Cerebellar nuclear complex (tissue), 1 donor: ENCODE measurements at places on chromosomes 11 and 22.

GRCh38 chr11:72755713-72756285 lies 3.6 kb upstream of the ARAP1 start:
- DNase-seq, result no peak

GRCh38 chr22:47914481-47915097 lies 1152.1 kb downstream of the TBC1D22A start:
- no peak for DNase-seq

DNA sequence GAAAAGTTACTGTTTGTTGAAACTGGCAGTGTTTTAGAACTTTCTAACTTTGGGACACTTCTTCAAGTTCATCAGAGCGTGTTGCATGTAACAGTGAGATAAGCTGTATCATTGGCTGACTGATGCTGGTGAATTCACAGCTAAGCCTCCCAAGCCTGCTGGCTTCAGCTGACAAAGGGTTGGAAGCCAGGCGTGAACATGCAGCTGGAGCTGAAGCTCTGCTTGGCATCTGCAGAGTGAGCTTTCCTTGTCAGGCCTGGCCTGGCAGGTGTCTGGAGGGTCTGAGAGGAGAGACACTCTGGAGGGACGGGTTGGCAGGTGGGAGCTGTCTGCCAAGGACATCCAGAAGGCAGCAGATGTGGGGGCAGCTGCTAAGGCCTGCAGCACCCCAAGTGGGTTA lies 1.5 kb downstream of the AMPD3 start:
- no peak for DNase-seq

- DNase-seq, result no peak
These were observed 80.1 kb upstream of the RTL6 start for GRCh38 chr22:44578110-44578457.

- DNase-seq, result no peak
These were observed 38.8 kb upstream of the POLA2 start for GRCh38 chr11:65223011-65223410.

GRCh38 chr22:49853981-49854831 lies 562 bp downstream of the ZBED4 start:
- no peak for DNase-seq

DNA sequence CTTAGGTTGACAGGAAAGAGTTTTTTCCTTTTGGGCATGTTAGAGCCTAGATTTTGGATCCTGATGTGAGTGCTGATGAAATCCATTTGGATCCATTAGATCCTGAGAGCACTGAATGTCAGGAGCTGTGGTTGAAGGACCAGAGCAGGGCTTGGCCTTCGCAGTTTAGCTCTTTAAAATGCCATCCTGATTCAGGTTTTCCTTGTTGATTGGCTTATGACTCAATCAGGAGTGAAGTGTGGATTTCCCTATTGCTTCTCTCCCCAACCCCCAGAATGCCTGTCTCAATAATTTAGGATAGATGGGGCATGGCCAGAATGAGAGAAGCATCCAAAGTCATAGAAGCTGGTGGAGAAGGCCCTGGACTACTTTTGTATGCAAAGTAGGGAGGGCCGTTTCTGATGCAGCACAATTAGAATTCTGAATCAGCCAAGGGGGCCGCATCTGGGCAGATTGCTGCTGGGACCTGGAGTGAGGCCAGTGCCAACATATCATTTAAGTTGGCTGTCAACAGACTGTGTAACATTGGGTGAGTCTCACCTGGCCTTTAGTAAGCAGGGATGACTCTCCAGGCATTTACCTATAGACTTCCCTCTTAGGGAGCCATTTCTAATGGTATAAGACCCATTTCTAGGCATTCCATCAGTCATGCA lies 80.5 kb downstream of the TEAD1 start:
- no peak for DNase-seq

DNA sequence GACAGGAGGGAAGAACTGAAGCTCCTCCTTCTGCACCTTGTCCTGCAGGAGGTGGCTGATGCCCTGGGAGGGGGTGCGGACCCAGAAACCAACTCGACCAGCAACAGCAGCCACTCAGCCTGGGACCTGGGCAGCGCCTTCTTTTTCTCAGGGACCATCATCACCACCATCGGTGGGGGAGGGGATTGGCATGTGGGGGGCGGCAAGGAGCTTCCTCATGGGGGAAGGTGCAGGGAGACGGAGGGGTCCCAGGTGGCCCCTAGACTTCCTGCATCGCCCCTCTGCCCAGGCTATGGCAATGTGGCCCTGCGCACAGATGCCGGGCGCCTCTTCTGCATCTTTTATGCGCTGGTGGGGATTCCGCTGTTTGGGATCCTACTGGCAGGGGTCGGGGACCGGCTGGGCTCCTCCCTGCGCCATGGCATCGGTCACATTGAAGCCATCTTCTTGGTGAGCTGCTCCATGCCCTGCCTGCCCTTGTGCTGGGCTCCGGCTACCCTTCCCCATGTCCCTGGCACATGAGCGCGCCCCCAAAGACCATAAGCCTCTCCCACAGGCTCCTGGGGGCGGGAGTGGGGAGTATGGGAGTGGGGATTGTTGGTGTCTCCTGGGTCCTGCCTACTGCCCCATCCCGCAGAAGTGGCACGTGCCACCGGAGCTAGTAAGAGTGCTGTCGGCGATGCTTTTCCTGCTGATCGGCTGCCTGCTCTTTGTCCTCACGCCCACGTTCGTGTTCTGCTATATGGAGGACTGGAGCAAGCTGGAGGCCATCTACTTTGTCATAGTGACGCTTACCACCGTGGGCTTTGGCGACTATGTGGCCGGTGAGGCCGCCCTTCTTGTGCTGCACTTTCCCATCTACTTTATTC lies 3.1 kb upstream of the CATSPERZ start:
- DNase-seq, result no peak

DNA sequence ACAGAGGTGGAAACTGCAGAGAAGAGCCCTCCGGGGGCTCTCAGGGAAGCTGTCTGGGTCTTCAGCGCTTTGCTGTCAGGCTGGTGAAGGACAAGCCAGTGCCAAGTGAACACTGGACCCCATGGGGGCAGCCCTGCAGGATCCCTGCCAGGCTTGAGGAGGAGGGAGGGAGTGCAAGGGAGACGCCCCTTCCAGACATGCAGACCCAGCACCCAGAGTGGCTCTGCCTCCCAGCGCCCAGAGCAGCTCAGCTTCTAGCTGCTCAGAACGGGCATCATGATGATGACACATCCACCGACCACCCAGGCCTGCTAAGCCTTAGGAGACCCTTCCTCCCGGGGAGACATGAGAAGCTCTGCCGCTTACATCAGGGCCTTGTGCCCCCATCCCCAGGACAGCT lies 39.7 kb downstream of the TBX1 start:
- DNase-seq, result no peak

- DNase-seq, result no peak
These were observed 17.8 kb upstream of the TMPRSS13 start for GRCh38 chr11:117946842-117947526.

- DNase-seq, result no peak
These were observed 952.5 kb downstream of the OPCML start for GRCh38 chr11:132579634-132580327.

- DNase-seq, result no peak
These were observed 17.7 kb downstream of the C11orf87 start for GRCh38 chr11:109439684-109440083.

- no peak for DNase-seq
These were observed 17.8 kb upstream of the RRM1 start for GRCh38 chr11:4076774-4077173.

GRCh38 chr11:76574406-76574805 lies 96.1 kb downstream of the LRRC32 start:
- DNase-seq, result no peak

DNA sequence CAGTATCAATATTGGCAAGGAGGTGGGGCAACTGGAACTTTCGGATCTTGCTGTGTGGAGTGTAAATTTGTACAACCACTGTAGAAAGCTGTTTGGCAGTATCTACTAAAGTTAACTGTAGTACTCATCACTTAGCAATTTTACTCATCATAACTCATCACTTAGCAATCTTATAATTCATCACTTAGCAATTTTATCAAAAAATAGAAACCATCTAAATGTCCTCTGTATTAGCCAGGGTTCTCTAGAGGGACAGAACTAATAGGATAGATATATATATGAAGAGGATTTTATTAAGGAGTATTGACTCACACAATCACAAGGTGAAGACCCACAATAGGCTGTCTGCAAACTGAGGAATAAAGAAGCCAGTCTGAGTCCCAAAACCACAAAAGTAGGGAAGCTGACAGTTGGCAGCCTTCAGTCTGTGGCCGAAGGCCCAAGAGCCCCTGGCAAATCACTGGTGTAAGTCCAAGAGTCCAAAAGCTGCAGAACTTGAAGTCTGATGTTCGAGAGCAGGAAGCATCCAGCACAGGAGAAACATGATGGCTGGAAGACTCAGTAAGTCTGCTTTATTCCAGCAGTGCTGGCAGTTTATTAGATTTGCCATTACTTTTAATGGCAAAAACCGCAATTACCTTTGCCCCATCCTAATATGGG lies 92.9 kb upstream of the USP47 start:
- no peak for DNase-seq

DNA sequence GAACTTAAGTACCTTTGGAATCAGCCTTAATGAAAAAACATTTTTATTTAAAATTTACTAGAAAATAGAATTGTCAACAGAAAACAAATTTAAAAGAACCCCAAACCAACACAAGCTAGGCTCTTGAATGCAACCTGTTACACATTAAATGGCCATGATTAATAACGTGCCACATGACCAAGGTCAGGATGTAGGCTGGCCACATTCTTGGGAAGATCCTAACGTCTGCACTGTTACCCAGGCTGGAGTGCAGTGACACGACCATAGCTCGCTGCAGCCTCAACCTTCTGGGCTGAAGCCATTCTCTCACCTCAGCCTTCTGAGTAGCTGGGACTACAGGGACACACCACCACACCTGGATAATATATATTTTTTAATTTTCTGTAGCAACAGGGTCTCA lies 126.4 kb upstream of the APOA1 start:
- no peak for DNase-seq

DNA sequence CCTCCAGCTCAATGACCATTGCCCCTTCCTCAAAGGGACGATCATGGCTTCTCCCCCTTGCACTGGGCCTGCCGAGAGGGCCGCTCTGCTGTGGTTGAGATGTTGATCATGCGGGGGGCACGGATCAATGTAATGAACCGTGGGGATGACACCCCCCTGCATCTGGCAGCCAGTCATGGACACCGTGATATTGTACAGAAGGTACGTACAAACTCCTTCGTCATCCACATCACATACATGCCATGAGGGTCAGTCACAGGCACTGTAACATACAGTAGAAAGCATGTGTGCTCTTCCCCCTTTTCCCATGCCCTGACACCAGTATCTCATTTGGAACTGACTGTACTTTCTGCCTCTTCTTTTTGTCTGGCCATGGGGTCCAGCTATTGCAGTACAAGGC lies 4.0 kb downstream of the TAF10 start:
- DNase-seq, result no peak

- DNase-seq, result no peak
These were observed 311.4 kb upstream of the NCAM1 start for GRCh38 chr11:112649856-112650255.

- DNase-seq, result no peak
These were observed 67.4 kb downstream of the ANO3 start for GRCh38 chr11:26399336-26399735.

GRCh38 chr11:9732453-9732852 lies 68.6 kb downstream of the SWAP70 start:
- DNase-seq, result no peak

DNA sequence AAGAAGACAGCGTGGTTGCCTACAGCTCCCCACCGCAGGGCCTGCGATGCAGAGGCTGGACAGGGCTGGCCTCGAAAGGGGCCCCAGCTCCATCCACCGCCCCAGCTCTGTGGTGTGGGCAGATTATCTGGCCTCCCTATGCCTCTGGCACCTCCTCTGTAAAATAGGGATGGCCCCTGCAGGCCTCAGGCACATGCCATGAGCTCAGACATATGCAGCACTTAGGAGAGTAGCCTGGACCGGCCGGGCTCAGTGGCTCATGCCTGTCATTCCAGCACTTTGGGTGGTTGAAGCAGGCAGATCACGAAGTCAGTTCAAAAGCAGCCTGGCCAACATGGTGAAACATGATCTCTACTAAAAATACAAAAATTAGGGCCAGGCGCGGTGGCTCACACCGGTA lies 7.4 kb downstream of the APOBEC3D start:
- no peak for DNase-seq

GRCh38 chr11:134901955-134902918 lies 490.2 kb upstream of the B3GAT1 start:
- DNase-seq, result no peak

- no peak for DNase-seq
These were observed 133.4 kb upstream of the E2F8 start for GRCh38 chr11:19374151-19374569.

DNA sequence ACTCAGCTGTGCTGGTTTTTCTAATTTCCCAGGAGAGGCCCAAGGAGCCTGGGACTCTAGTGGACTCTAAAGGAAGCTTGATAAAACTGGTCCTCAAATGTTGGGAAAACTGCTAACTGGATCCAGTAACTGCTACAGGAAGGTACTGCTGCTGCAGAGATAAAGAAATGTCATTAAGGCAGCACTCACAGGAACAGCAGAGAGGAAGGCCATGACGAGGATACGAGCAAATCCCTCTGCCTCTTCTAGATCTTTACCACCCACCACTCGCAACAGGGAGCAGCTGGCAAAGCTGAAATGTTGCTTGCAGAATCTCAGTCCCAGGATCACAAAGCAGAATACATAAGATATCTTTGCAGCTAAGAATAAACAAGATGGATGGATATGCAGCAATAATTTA lies 23.5 kb downstream of the TTC28 start:
- DNase-seq, result no peak

GRCh38 chr11:87961606-87962005 lies 213.6 kb downstream of the RAB38 start:
- no peak for DNase-seq

DNA sequence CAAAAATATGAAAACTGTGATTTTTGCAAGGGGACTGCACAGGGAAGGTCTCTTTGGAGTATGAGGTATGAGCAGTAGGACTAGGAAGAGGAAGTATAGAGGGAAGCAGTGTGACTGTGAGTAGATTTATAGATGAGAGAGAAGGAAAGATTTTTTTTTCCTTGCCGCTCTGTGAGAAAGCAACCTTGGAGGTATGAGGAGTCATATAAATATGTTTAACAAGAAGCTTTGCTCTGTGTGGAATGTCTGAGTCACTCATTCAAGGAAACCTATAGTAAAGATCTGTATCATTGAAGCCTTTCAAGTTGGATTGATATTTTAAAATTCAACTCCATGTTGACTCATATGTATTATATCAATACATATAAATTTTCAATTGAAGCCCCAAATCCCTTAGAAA lies 26.2 kb downstream of the DNHD1 start:
- DNase-seq, result no peak

DNA sequence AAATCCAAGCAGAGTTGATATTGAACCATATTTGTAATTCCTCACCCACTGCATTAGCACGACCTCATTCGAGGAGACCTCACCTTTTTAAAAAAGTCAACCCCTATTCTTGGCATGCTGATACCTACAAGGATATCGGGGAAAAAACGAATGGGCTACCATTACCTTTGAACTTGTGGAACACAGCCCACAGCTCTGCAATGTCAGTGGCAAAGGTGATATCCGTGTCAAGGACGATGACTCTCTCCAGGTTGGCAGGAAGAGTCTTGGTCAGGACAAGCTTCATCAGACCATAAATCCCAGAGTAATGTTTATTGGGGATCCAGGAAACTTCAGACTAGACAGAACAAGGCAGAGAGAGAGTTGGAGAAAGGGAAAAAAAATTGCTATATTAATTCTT lies 355.6 kb downstream of the LARGE1 start:
- no peak for DNase-seq

GRCh38 chr22:25346859-25347751 lies 127.7 kb downstream of the CRYBB2 start:
- no peak for DNase-seq

- no peak for DNase-seq
These were observed 234.7 kb downstream of the FAM76B start for GRCh38 chr11:95554911-95555310.

GRCh38 chr11:72292106-72292785 lies 48.3 kb upstream of the PHOX2A start:
- DNase-seq, result no peak
